Suppressor macrophage treated with lipopolysaccharide for 4 hours (primary cell): ENCODE measurements at places on chromosomes 13 and 19.

DNA sequence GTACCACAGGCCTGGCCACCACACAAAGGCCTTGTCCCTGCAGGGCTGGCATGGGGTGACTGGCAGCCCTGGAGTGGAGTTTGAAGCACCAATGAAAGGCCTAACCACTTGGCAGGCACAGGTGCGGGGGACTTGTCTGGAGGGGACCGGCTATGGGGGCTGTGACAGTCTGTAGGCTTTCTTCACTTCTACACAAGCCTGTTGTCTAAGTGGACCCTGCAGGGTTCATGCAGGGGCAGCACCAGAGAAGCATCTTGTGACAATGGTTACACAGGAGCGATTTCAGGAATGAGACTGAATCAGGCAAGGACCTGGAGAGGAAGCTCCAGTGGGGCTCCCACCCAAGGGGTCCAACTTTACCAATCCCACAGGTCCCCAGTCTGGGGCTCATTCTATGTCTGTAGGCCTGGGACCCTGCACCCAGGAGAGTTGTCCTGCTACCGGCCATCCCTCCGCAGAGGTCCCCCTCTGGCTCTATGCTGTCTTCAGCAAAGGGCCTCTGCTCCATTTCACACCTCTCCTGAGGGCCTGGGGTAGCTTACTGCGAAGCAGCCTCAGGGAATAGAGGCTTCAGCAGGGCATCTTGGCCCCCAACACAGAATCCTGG lies 2.3 kb upstream of the ZNF837 start:
- no peak for DNase-seq

- peak; percentile 71 for DNase-seq
Measured at GRCh38 chr19:45607071-45608029, 5.3 kb upstream of the GPR4 start.

GRCh38 chr19:6480848-6481415 lies 655 bp downstream of the DENND1C start:
- no peak for DNase-seq

DNA sequence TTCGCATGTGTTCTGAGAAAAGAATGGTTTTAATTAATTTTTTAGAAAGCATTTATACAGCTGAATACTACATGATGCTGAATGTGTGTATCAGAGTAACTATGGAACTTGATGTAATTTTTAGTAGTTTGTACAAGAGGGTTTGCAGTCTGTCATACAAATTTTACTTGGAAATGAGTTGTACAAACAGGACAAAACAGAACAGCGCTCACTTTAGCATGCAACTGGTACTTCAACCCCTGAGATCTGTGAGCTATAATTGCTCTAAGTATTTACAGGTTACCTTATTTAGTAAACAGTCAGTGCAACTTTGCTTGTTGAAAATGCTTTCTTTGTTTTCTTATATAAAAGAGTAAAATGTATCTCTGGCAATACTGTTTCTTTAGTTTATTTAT lies 706 bp downstream of the TNFRSF19 start:
- DNase-seq: no peak

- DNase-seq: no peak
Measured at GRCh38 chr19:5042556-5042955, 73.6 kb downstream of the KDM4B start.

DNA sequence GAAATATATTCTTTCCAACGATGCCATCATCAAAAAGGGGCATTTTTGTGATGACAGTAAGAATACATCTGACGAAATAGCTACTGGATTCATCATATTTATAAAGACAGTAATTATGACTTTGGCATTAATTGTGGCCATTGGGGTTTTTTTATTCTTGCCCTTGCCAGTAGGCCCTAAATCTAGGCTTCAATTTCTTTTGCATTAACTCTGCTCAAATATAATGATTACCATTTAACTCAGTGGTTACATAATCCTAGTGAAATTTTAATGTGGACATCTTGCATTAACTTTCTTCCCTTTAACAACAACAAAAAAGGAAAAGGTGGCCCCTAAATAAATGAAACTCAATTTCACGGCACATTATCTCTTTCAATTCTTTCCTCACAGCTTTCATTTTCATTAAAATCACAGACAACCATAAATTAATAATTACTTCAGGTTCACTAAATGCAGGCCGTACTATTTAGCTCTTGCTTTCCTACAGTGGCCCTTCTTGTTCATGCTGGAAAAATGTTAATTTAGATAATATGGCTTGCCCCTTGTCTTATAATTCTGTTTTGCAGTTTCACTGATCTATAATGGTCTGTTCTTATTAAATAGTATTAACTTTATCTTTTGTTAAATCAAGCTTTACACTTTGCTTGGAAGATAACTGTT lies 615.6 kb downstream of the DACH1 start:
- no peak for DNase-seq

GRCh38 chr19:41352609-41353465 lies 885 bp downstream of the TGFB1 start:
- DNase-seq: peak; percentile 80

- DNase-seq: no peak
Measured at GRCh38 chr13:90696656-90697055, 650.8 kb upstream of the MIR17HG start.

- DNase-seq: no peak
Measured at GRCh38 chr13:66069570-66069969, 1160.6 kb downstream of the PCDH9 start.

GRCh38 chr19:13057147-13057572 lies 45.5 kb downstream of the LYL1 start:
- no peak for DNase-seq

DNA sequence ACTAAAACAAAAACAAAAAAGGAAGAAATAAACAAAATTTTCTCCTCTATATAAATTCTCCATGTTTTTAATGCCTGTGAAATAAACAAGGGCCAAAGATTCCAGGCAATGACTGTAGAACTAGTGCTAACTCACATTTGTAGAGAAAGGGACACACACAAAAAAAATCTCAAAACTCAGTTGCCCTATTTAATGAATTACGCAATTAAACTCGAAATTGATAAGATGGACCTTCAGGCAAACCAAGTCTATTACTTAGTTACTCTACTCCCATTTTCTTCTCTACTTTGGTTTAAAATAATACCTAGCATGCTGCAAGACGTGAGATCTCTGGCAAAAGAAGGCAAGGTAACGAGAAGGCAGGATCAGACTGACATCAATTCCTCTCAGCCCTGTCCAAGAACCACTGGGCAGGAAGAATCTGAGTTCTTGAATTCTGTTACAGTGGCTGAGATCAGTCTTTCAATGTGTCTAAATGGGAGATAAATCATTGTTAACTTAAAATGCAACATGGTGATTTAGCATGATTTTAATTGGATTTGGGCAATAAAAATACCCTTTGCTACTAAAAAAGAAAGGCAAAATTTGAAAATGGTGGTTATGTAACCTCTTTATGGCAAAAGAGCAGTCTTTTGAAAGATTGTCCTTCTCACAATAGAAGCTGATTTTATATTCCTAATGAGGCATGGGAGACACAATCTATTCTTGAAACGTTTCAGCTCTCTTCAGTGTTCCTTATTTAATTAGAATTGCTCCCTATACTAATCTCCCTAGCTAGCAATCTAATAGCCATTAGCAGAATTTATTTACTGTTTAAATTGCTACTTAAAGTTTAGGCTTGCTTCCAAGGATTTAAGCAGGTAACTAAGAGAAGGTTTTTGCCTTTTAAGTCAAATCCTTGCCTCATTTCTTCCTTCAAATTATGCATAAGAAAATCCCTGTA lies 25.9 kb downstream of the SPRY2 start:
- no peak for DNase-seq

GRCh38 chr19:38978326-38978689 lies 2.8 kb upstream of the FBXO17 start:
- no peak for DNase-seq

- no peak for DNase-seq
Measured at GRCh38 chr19:43460362-43461016, 4.9 kb downstream of the LYPD3 start.

DNA sequence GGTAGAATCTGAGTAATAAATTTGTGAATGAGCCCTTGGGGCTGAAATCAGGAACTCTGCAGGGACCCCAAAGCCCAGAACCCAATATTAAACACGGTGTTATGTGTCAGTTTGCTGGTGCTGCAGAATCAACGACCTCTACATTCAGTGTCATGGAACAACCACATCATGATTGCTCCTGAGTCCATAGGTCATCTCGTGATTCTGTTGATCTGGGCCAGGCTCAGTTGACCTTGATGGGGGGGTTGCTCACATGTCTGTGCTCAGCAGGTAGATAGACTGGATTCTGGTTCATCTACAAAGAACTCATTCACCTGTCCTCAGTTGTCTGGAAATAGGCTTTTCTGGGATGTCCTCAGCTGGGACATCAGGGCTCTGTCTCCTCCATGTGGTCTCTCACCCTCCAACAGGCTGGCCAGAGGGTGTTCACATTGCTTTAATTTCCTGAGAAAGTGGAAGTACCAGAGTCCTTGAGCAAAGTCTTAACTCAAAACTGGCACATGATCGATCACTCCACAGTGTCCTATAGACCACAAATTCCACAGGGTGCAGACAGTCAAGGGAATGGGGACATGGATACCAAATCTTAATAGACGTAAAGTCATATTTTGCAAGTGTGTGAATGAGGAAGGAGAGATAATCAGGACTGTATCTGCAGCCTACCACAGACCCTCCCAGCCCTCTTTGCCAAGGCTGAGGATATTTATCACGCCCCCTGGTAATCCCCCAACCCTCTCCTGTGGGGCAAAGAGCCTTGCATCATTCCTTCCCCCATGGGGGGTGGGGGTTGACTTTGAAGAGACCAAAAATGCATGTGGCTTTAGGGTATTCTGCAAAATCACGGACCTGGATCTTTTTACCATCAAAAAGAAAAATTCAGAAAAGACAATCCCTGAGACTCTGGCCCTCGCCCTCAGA lies 39.3 kb upstream of the IGFL1 start:
- peak; percentile 22 for DNase-seq

- peak; percentile 64 for DNase-seq
Measured at GRCh38 chr19:49442771-49443365, 1.5 kb upstream of the SLC17A7 start.

- no peak for DNase-seq
Measured at GRCh38 chr19:42412227-42412626, 15.0 kb downstream of the LIPE start.

DNA sequence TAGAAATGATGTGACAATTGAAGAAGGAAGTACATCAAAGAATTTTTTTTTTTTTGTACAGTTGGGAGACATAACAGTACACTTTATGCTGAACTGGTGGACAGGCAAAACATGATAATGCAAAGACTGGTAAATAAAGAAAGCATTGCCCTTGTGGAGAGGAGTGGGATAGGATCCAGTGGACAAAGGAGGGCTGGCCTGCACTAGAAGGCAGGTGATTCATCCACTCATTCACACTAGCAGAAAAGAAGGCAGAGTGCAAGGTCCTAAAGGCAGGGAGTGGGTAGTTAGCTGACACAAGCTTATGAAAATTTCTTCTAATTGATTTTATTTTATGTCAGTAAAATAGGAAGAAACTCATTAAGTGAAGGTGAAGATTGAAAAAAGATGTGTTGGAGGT lies 17.6 kb upstream of the NALCN start:
- no peak for DNase-seq

GRCh38 chr19:29985196-29985595 lies 43.2 kb downstream of the URI1 start:
- DNase-seq: no peak

DNA sequence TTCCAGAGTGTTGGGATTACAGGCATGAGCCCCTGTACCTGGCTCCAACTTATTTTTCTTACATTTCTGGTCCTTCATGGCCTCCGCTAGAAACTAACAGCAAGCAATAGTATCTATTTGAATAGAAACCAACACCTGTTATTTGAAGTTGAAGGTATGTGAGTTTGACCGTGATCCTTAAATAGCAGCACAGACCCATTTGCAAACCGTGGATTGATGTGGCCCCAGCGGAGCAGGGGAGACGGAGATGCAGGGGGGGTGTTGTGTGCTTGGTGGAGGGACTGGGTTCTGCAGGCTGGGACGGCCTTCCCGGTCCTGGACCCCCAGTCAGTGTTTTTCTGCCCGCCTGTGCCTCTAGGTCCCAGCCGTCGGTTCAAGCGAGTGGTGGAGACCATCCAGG lies 16.9 kb downstream of the TMEM150B start:
- no peak for DNase-seq

DNA sequence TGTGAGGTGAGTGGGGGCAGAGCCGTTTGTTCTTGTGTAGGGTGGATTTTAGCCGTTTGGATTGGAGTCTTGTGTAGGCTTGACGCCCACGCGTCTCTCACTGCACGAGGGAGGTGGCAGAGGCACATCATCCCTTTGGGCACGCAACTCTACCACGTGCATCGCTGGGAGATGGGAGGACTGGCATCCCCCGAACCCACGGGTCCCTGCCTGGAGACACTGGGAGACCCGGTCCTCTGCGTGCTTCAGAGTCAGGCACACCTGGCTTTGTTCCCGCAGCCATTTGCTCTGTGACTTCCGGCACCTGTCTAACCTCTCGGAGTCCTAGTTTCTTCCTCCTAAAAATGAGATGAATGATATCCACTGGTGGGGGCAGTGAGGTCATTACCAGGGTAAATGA lies 6.4 kb downstream of the ARHGEF7 start:
- no peak for DNase-seq

DNA sequence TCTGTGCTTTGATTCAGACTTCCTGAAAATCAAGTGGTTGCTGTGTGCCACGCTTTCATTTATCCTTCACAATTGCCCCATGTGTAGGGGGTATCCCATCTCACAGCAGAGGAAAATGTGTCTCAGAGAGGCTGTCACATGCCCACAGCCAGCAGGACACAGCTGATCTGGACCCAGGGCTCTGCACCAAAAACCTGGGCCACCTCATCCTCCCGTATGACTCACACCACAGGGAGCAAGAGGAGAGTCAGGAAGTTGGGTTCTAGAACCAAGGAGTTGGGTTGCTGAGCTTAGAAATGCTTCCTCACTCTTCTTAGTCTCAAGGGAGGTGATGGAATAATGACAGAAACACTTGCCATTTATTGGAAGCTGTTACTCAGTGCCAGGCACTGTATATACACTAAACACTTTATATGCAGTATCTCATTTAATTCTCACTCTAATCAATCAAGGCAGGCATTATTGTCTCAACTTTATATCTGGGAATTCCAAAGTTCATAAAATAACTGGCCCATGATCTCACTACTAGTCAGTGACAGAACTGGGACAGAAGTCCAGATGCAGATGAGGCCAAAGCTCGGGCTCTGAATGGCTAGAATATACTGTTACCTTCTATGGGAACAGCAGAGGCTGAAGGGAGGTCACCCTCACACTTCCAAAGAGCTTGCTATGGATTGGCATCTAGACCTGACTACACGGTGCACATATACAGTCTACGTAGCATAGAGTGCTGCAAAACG lies 47.7 kb upstream of the ATP12A start:
- peak; percentile 51 for DNase-seq

GRCh38 chr13:41075034-41075433 lies 13.7 kb downstream of the WBP4 start:
- peak; percentile 46 for DNase-seq

DNA sequence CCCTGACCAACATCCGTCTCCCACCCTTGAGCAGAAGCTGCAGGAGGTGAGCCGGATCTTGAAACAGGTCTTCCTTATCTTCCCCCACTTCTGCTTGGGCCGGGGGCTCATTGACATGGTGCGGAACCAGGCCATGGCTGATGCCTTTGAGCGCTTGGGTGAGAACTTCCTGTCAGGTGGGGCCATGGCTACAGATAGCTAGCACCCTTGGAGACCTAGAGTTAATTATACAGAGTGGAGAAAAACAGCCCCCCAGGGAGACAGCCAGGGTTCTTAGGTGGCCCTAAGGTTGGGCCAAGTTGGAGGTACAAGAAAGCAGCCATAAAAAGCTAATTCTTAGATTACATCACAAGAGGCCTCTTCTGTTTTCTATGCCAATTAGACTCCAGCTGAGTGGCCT lies 8.9 kb upstream of the ARHGAP45 start:
- DNase-seq: no peak
